ENCODE measurements at places on chromosomes 1 and 21. TPM values are rescaled to one million over a fixed set of nuclear protein-coding genes. Genes with fewer than 3 reads are reported as not detected.

NAV1 gene
- 7.1 TPM for polyA plus RNA-seq

ALDH4A1 gene
- polyA plus RNA-seq: 9.9 TPM

WNT9A gene
- 2.6 TPM for polyA plus RNA-seq

CFAP126 gene
- 23.9 TPM for polyA plus RNA-seq

CYP4X1 gene
- polyA plus RNA-seq: 13.0 TPM

Data from lung (tissue), 17 donors.